Fibroblast of villous mesenchyme (primary cell): ENCODE measurements at places on chromosomes 2 and 18.

DNA sequence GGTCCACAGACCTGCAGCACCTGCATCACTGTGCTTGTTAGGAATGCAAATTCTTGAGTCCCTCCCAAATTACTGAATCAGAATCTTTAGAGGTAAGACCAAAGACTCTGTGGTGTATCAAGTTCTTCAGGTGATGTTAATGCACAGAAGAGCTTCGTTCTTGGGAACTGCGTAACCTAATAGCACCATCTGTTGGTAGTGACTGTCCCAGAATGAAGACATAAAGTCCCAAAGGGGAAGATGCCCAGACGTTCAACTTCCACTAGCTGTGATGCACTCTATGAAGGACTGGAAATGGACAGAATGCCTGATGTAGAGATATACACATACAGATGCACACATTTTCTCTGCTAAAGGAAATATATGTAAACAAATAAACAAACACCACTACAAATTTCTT lies 576.0 kb downstream of the LRP1B start:
- peak; percentile 24 for DNase-seq

GRCh38 chr2:158967731-158968395 lies 577 bp upstream of the TANC1 start:
- DNase-seq, result peak; percentile 74

DNA sequence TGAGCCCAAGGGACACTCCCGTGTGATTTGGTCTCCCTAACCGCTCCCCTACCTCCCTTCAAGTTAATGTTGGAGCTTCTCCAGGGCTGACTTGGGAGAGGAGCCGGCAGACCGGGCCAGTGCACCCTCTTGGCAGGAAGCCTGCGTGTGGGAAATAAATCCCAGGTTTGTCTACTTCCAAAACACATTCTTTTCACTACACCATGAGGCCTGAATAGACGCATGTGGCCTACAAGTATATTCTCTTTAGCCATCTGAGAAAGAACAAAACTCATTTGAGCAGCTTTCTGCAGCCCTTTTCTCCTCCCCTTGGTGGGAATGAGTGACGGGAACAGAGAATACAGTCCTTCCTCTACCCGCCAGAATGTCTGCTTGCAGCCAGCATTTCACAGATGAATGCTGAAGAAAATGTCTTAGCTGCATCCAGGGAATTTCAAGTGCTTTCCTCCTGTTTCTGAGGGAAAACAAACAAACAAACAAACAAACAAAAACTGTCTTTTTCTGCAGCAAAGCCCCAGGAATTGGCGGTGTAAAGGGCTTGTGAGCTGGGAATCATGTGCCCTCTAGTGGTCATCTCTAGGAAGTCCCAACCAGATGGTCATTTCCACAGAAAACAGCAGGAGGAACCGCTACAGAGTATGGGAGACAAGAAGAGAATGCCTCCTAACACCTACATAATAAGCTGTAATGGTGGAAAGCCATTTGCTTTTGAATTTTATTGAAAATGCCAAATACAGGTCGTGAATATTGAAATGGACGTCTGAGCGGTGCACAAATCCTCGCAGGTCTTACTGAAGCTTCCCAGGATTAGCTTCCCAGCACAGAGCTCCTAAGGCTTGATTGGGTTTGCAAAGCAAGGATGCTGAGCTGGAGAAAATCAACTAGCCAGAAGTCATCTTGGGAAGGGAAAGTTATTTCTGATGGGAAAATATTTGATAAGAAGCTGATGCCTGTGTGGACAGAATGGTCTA lies 41.2 kb upstream of the DAPL1 start:
- peak; percentile 71 for DNase-seq

- peak; percentile 41 for DNase-seq
Observed at GRCh38 chr18:79577451-79578395, 101.9 kb upstream of the CTDP1 start.

DNA sequence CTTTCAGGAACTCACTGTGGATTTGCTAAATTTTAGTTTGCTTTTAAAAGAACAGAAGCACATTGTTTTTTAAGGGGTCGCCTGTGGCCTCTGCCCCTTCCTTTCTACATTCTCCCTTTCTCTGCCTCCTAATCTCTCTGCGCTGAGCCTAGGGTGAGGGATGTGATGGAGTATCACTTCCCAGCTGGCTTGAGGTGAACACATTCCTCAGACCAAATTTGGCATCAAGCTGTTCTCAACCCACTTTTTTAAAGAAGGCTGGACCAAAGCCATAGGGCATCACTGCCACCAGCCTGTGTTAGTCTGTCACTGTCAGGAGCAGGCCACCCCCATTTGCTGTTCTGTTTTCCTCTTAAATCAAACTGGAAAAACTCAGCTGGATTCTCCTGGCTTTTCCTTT lies 27.4 kb downstream of the EIF4E2 start:
- no peak for DNase-seq
